ENCODE measurements at places on chromosomes 2 and 18.
A peak's percentile ranks its signal among the peaks of the same experiment; 100 is the strongest.

DNA sequence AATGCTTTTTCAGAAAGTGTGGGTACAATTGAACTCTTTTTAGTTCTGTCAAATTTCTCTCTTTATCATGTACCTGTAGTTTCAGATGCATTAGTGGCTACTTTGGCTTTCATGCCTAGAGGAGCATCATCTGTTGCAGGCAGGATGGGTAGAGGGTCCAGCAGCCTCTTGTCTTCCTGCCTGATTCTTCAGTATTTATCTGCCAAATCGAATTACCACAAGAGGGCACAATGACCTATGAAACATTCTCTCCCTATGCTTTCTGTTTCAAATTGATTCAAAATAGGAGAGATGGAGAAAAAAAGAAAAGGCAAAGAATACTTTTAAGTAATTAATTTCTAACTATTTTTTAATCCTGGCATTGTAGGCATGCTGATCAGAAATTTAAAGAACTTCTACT lies 477.2 kb downstream of the TRIB2 start:
- DNase-seq = no peak

DNA sequence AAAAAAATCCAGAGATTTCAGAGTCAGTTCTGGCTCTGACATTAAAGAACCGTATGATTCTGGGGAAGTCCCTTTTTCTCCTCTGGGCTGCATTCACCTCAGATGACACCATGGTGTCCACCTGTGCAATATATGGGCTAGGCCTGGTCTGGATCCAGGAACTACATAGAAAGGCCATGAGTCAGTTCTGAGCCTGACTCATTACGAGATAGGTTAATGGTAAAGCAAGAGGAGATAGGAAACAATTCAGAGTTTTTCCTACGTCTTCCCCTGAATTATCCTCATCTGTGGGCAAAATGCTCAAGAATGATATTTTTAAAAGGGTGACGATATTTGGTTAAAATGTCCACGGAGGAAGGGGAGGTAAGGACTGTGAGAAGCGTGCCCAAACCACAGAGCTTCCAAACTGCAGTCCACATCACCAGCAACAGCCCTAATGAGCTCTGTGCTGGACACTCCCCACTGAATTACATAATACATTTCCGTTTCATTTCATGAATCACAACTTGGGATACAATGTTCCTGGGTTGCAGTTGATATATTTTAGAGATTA lies 180.1 kb upstream of the OSR1 start:
- no peak for DNase-seq

- DNase-seq = no peak
Observed at GRCh38 chr2:75003276-75003675, 44.8 kb downstream of the POLE4 start.

GRCh38 chr2:216034065-216034464 lies 20.7 kb upstream of the MREG start:
- DNase-seq = peak; percentile 87

- DNase-seq = no peak
Observed at GRCh38 chr2:204842661-204843485, 297.6 kb downstream of the PARD3B start.

- no peak for DNase-seq
Observed at GRCh38 chr2:57575700-57576268, 470.8 kb upstream of the VRK2 start.

DNA sequence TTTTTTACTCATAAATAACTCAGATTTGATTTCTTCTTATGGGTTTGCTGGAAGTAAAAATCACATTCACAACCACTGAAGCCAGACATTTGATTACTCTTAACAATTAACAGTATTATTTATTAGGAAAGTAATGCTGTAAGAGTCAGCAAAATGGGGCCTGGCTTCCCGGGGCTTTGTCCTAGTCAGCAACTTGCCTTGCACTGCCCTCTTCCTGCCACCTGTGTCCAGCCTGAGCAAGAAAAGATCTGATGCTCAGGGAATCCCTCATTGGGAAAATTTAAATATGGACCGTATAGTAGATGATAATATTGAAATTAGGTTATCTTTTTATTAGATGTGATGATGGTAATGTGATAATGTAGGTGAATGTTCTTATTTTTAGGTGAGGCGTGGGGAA lies 30.8 kb upstream of the ACYP2 start:
- DNase-seq = no peak

GRCh38 chr2:105597011-105597805 lies 147.5 kb upstream of the NCK2 start:
- DNase-seq = no peak

GRCh38 chr2:65722028-65722778 lies 289.8 kb upstream of the SPRED2 start:
- DNase-seq = peak; percentile 36

GRCh38 chr18:22563164-22563583 lies 145.5 kb upstream of the CTAGE1 start:
- peak; percentile 32 for DNase-seq

DNA sequence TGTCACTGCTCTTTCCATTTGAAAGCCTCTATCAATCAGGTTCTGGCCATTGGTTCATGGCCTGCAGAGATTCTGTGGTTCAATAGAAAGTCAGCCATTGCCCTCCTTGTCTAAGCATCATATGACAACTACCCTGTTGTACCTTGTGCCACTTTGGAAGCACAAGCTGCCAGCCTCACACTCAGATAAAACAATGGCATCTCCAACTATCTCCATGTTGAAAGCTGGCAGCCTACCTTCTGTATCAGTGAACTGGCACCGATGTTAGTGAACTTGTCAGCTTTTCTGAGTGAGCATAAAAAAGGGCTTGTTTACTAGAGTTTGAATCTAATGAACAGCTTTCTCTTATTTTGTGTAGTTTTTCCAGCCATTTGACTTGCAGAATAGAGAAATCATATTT lies 203.3 kb upstream of the SESTD1 start:
- no peak for DNase-seq

DNA sequence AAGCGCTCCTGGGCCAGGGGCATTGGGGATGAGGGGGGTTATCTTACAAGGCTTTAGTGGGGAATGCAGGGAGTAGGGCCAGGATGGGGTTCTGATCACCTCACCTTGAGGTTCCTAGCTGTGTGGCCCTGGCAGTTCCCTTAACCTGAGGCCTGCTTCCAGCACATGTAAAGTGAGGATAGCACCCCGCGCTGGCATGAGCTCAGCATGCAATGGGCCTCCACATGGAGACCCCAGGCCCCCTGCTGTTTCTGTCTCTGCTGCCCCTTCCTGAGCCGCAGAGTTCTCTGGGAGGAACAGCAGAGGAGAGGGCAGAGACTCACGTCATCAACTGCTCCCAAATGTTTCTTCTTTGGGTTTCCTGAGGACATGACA lies 8.6 kb upstream of the TEX51 start:
- no peak for DNase-seq

DNA sequence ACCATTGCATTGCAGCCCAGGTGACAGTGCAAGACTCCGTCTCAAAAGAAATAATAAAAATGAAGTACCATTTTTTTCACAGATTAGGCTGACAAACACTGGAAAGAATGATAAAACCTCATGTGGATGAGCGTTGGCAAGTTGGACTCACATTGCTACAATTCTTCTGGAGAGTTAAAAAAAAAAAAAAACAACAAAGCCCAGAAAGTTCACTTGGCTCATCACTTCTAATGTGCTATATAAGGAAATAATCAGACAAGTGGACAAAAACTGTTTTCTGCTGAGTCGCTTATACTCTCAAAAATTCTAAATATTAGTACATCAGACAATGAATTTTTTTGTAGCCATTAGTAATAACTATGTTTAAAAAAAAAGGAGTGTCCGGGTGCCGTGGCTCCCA lies 38.4 kb downstream of the PKP4 start:
- no peak for DNase-seq

- DNase-seq = no peak
Observed at GRCh38 chr18:75290737-75291358, 80.3 kb downstream of the TSHZ1 start.

DNA sequence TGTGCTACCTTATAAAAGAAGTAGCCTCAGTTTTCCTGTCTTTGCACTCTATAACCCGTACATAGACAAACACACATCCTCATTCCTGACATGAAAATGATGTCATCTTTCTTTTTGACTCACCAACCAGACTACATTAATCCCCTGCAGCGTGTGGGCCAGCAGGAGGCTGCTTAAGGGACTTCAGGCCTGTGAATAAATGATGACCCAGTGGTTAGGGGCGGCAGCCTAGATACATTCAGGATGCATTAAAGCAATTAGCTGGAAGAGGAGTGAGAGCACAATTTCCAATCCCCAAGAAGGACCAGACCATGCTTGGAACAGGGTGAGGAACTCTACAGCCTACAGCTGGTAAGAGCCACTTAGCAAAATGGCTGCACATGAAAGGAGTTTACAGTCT lies 57.3 kb upstream of the KLF7 start:
- DNase-seq = peak; percentile 33

DNA sequence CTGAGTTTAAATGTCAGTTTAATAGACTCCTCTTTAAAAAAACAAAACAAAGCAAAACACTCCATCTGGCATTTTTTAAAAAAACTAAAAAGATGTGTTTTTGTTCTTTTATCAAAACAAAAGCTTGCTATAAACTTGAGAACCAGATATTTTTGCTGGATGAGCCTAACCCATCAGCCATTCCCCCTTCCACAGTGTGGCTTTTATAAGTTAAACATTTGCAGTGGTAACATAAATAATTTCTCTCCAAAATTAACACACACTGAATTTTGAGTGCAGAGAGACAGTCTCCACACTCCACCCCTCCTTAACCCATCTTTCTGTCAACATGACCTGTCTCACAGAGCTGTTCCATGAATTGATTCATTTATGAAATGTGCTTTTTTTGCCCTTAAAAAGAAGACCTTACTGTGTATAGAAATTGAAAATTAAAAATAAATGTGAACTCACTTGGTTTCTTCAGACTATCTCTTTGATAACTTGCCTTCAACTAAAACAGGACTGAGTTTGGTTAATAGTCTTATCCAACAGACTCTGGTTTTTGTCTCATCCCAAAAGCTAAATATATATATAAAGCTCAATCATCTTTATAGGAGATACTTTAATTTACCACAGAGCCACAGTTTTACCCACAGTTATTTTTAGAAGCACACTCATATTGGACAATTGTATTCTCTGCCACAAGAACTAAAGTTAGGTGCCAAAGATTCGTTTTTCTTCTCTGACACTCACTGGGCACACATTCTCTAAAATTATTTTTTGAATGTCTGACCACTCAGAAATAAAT lies 64.8 kb upstream of the STK39 start:
- no peak for DNase-seq

DNA sequence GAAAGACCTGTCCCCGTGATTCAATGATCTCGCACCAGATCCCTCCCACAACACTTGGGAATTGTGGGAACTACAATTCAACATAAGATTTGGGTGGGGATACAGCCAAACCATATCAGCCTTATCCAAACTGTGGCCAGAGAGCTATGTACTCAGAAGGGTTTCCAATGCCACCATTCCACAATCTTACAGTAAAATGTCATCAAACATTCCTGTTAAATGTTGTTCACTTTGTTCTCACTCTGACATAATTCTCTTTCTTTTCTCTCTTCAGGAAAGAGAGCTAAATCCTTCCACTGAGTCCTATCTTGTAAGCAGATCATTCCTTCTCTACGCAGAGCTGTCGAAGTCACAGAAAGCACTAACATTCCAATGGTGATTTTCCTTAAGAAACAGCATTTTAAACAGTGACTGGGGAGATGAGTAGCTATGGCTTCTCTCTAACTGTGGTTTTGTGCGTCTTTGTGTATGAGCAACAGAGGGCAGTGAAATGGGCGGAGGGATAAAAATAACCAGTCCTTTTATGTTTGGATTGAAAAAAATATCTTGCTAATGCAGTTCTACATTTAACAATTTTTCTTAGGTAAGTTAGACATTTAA lies 684.7 kb downstream of the EPHA4 start:
- DNase-seq = no peak

DNA sequence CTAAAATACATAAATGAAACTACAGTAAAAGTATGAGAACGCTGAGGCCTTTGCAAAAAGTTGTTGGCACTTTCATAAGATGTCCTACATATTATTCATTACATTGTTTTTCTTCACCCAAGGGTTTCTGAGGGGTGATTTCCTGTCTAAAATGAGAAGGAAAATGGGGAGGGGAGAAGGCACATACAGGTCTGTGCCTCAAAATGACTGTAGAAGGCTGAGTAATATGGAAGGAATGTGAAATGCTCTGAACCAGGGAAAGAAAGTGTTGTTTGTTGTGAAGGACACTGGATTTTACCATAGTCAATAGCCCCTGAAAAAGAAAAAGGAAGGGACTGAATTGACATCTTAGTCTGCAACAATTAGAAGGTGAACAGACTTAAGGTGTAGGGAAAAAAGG lies 99.5 kb upstream of the RNF152 start:
- DNase-seq = no peak

GRCh38 chr2:69683170-69683971 lies 39.8 kb upstream of the AAK1 start:
- peak; percentile 78 for DNase-seq

GRCh38 chr2:12014088-12014960 lies 267.9 kb downstream of the LPIN1 start:
- DNase-seq = peak; percentile 68

DNA sequence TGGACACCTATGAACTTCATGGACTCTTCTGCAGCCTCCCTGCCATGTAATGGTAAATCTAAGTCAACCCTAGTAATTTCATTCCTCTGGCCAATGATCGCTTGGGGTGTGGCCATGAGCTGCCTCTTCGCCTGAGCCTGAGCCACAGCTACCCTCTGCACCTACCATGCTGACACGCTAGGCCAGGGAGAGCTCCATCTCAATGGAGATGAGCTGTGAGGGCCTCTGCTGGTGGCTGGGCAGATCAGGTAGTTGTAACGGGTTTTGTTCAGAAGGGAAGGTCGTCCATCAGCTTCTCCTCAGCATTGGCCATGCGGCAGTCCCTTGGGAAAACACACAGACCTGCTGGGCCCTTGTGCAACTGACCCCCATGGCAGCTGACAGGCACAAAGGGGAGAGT lies 24.4 kb downstream of the MPHOSPH10 start:
- peak; percentile 17 for DNase-seq

- no peak for DNase-seq
Observed at GRCh38 chr18:11251229-11251890, 102.0 kb upstream of the PIEZO2 start.

DNA sequence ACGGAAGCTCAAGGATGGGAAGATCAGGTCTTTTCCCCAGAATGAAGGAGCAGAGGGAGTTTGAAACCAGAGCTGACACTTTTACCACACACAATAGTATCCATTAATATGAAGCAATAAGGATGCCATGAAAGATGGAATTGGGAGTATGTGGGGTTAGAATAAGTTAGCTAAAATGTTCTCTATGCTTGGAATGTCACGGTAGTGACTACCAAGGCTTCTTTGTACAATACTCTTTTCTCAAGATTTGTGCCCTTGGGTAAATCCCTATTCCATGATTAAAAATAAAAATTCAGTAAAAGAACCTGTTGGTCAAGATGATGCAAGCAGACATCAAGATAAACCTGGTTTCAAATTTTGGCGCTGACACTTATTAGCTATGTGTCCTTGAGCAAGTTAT lies 75.0 kb downstream of the NRXN1 start:
- no peak for DNase-seq
